ENCODE measurements at places on chromosomes 1 and 21.
A peak's percentile ranks its signal among the peaks of the same experiment; 100 is the strongest.

GRCh38 chr1:201783058-201783457, 45.9 kb upstream of the IPO9 start:
- DNase-seq: no peak

DNA sequence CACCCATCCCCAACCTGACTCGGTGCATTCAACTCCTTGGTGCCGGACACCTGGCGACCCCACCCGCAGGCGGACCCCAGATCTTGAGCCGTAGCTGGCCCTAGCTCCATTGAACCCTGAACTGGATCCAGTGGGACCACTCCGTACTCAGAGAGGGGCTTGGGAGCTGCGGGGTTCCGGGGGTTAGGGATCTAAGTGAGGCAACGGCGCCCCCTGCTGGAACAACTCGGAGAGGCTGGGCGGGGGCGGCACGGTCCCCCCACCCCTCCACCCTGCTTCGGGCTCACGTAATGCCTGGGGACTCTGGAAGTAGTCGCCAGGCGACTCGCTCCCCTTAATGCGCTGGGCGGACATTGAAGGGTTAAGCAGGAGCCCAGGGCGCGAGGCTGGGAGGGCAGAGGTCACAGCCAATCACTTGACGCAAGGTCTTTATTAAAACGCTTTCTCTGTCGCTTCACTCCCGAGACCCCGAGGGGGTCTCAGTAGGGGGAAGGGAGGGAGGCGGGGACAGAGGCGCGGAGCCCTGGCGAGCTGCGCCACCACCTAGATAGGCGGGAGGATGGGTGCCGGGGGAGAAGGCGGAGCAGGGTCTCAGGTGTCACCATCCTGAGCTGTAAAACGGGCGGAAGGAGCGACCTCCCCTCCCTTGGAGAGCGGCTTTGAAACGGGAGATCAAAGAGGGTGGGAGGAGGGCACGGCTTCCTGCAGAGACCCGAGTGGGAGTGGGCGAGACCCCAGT, 704 bp upstream of the CRABP2 start:
- no peak for DNase-seq

- peak; percentile 78 for DNase-seq
Measured at GRCh38 chr1:204647114-204647804, 38.3 kb downstream of the LRRN2 start.

- no peak for DNase-seq
Measured at GRCh38 chr1:164805399-164805798, 246.4 kb downstream of the PBX1 start.

DNA sequence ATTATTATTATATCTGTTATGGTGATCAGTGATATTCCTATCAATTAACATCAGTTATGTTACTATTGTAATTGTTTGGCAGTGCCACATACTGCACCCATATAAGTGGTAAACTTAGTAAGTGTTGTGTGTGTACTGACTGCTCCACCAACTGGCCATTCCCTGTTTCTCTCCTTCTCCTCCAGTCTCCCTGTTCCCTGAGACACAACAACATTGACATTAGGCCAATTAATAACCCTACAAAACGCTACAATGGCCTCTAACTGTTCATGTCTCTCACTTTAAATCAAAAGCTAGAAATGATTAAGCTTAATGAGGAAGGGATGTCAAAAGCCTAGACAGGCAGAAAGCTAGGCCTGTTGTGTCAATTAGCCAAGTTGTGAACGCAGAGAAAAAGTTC, 6.6 kb upstream of the THRAP3 start:
- DNase-seq: no peak

- DNase-seq: no peak
Measured at GRCh38 chr1:11839727-11840705, 7.6 kb downstream of the NPPA start.

DNA sequence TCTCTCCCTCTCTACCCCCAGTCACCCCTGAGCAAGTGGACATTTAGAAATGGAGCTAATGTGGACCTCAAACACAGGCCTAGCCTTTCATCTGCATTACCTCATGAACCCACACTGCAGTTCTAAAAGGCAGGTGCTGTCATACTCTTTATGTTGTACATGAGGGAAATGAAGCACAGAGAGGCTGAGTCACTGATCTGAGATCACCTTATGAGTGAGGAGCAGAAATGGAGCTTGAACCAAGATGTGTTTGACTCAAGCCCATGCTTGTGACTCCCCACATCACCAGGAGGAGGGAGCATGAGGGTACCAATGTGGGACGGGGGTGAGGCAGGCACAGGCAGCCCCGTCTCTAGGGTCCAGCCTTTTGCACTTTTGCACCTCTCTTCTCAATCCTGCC, 702.8 kb downstream of the PTPRU start:
- no peak for DNase-seq

All from HTR-8/SVneo (cell line).